Ecto neural progenitor cell (in vitro differentiated cells): ENCODE measurements at places on chromosomes 13 and 19.

DNA sequence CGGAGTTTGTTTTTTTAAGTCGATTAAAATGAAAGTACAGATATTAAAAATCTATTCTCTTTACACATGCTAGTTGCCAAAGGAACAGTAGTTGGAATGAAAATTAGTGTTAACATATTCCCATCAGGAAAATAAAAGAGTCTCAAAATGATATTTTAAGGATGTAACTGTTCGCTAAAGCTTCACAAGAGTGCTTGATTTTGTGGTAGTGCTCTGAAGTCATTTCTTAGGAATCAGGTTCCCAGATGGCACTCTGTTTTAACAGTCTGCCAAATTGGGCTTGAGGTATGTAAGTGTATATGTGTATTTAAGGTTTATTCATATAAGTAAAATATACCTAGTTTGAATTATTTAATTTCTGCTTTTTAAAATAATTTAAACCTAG, 128.8 kb downstream of the LMO7 start:
- DNase-seq = no peak

DNA sequence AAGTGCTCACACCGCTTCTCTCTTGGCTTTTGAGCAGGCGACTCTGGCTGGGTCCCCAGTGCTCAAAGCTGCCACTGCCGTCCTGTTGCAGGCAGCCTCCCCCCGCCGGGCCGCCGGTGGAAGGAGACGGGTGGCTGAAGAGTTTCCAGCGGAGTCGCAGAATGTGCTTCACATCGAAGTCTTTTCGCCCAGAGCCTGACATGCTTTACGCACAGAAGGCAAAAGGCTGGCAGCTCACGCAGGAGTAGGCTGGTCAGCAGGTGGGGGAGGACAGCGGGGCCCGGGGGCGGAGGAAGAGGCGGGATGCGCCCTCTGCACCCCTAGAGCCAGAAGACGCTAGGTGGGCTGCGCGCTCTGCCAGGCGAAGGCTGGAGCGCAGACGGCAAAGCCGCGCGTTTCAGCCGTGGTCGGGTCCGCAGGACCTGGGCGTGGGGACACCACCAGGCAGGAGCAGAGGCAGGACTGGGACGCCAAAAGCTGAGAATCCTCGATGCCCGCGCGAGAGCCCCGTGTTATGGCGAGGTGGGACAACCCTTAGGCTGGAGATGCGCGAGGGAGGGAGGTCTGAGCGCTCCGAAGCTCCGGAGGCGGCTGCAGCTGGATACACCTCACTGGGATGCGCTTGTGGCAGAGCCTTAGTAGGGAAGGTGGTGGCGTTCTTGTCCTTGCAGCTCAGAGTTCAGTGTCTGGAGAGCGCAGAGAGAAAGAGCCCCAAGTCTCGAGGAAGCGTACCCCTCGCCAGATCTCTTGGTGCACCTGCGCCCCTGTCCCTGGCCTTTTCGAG, at the start of gene ATXN8OS:
ATXN8OS (plus strand) TSS at position 329 of the 784 bp plus-strand sequence.
- peak; percentile 67 for DNase-seq

DNA sequence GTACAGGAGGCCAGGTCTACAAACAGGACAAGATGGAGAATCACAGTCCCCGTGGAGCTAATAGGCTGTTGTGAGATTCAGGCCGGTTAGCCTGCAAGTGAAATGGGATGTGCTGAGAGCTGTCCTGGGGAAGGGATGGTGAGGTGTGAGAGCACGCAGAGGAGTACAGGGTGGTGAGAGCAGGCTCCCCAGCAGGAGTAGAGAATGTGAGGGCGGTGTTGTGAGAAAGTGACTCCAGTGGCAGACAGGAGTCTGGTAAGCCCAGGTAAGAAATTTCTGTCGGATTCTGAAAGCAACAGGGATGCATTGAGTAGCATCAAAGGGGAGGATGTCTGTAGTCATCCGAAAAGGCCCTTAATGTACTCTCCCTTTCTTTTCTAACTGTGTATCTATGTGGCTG, 50.7 kb upstream of the GPR183 start:
- DNase-seq = no peak

DNA sequence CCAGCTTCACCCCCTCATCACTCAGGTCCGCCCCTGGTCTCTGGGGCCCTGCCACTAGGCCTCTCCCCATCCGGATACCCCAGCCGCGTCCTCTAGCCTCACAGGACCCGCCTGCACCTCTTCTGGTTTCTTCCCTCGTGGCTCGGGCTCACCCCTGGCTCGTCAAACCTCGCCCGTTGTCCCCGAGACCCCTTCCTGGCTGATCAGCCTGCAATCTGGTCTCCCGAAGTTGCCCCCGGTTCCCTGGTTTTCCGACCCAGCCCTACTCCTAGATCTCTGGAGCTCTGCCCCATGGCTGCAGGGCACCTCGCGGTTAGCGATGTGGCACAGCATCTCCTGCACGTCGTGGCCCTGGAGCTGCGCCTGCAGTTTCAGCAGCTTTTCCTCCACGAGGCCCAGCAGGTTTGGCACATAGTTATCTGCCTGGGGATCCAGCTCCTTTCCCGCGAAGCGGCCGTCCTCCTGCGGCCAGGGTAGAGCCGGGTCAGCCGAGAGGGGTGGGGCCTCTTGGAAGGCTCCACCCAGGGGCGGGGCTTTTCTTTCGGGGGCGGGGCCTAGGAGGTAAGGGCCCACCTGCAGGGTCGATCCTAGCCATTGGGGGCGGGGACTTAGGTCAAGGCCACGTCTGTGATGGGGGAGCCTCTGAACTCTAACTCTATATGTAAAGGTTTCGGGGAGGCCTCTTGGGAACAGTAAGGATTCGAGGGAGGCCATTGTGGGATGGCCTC, 2.4 kb upstream of the RGL3 start:
- DNase-seq = peak; percentile 74

DNA sequence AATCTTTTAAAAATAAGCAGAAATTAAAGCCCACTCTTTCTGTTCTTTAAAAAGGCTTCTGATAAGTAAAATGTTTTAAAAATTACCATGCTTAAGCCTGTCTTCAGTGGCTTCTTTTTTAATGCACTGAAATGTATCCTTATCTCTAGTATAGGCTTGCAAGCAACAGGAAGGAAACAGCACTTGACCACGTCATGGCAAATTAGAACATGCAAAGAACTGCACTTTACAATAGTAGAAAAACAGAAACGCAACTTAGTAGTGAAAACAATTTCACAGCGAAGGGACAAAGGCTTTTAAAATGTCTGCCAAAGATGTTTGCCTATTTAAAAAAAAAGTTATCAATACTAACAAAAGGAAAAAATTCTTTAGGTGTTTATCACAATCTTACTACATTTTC, 36.3 kb downstream of the ELF1 start:
- DNase-seq = no peak

GRCh38 chr13:82070416-82070815, 1729.5 kb upstream of the SPRY2 start:
- no peak for DNase-seq

DNA sequence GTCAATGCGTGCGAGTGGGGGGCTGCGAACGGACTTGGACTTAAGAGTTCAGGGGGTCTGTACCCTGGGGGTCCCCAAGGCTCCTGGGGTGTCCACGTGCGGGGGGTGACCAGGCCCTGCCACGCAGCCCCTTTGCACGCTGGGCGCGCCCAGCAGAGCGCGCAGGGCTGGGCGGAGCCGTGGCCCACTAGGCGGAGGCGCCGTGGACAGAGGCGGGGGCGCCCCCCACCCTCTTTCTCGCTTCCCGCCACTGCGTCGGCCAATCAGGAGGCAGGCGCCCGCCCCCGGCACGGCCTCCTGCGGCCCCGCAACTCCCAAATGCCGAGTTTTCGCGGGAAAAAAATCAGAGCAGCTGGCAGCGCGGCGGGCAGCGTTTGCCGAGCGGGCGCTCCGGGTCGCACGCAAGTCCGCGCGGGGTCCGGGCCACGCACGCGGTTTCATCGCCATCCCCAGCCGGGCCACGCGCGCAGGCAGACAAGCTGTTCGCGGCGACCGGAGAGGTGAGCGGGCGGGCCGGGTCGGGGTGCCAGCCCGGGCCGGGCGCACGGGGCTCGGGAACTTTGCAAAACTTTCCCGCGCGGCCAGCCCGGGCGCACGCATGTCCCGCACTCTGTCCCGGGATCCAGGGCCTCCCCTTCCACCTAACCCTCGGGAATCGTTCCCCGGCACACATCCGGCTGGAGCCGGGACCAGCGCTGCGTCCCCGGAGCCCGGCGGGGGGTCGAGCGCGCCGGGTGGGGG, at the start of gene UHRF1:
UHRF1 (plus strand) TSS at position 346 of the 741 bp plus-strand sequence. CDS start 1,385 bp downstream, outside the sequence.
- DNase-seq = peak; percentile 80

GRCh38 chr19:57403737-57404563, 7.0 kb upstream of the ZNF17 start:
- no peak for DNase-seq

DNA sequence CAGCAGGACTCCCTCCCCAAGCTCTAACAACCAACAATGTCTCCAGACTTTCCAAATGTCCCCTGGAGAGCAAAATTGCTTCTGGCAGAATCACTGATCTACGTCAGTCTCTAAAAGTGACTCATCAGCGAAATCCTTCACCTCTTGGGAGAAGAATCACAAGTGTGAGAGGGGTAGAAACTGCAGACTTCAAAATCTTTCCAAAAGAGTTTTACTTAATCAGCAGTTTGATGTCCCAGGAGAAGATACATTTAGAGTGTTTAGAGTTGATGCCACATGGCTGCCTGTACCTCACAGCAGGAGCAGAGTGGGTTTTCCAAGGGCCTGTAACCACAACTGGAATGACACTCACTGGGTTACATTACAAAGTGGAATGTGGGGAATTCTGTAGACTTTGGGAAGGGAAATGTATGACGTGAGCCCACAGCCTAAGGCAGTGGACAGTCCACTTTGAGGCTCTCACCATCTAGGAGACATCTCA, 6.2 kb upstream of the CEACAM5 start:
- no peak for DNase-seq

GRCh38 chr13:47678201-47678968, 322.7 kb downstream of the SUCLA2 start:
- DNase-seq = no peak
